ENCODE measurements at places on chromosomes 3 and 15.
A peak's percentile ranks its signal among the peaks of the same experiment; 100 is the strongest.

DNA sequence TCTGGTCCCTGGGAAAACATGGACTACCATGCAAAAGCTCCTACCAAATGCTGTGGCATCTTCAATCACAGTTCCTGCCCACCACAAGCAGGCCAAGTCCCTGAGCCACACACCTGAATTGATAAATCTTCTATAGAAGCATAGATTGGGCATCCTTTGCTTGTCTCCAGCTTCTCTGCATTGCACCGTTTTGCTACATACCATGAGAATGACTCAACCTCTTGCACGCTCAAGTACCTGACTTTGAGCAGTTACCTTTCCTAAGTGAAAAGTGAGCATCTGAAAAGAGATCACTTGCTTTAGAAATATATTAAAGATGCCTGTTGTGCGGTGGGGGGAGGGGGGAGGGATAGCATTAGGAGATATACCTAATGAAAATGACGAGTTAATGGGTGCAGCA lies 31.3 kb downstream of the GATM start:
- no peak for DNase-seq

DNA sequence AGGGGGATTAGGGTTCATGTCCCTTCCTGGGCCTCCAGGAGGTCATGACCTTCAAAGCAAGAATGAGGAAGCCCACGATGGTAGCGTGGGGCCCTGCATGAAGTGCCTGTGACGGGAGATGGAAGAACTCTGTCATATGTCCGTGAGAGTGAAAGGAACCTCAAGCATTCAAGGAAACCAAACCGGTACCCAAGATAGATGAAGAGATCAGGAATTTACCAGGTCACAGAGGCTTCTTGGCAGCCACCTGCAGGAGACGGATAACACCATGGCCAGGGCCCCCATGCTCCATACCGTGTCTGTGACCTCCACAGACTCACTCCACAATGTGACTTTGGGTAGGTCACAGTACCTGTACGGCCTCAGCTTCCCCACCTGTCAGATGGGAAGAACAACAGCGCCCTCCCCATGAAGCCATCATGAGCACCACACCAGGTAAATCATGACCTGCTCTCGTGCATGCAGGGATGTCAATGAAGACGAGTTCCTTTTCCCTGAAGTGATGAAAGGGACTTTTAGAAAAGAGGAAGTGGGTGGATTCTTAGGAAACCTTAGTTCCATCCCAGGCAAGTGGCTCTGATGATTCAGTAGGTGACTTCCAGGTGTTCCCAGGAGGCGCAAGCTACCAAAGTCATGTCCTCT lies 23.3 kb upstream of the CYP11A1 start:
- no peak for DNase-seq

DNA sequence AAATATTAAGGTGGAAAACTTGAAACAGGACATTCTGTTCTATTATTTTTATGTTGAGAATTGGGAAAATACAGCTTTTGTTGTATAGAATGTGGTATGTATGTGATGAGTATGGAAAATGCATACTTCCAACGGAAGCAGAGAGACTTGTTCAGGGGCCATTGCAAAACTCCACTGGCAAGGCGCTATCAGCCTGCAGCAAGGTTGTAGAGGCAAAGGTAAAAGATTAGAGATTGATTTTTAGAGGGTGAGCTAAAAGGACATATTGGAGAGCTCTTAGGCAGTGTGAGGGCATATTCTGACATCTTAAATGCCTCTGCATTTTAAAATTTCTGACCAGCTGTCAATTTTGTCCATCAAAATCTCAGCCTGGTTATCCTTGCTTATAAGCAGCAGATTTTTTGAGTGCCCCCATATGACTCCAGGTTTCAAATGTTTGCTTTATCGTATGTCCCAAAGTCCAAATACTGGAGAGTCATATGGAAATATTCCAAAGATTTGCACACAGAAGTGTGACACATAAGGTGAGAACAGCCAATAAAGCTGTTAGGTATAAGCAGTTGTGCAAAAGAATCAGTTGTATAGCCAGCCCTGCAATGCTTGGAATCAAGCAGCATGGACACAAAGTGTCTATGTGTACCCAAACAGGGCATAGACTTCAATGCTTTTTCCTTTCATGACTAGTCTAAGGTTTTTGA lies 829.4 kb downstream of the FHIT start:
- no peak for DNase-seq

DNA sequence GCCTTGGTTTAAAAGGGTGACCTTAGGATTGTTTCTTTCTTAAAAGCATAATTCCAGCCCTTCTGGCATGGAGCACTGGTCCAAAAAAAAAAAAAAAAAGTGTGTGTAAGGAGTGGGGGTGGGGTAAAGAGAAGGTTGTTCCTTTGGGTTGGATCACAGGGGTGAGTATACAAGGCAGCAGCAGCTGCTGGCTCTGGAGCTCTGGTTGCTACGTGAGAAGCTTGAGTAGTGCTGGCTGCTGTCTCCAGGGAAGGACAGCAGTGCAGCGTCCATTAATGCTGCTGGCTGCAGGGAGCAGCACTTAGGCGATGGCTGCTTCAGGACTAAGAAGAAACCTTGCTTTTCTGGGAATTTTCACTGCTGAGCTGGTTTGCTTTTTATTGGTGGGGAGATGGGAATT lies 2.3 kb downstream of the SETD5 start:
- peak; percentile 86 for DNase-seq

GRCh38 chr3:176916777-176917176 lies 280.5 kb downstream of the TBL1XR1 start:
- DNase-seq, result no peak

DNA sequence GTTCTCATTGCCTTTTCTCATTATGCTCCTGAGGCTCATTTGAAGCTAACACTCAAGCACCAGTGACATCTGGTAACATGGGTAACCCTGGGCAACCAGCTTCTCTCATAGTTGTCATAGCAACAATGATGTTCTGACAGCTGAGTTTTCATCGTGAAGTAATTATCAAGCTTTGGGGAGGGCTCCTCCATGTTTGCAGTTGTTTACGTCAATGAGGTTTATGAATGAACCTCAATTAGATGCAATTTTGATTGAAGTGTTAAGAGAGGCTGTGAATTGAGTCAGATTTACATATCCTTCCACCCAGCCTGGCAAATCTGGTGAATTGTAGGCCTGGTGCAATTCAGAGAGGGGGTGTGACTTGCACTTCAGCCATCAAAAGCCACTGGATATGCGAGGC lies 119.3 kb upstream of the CHD2 start:
- peak; percentile 85 for DNase-seq

GRCh38 chr3:48899273-48899672 lies 591 bp upstream of the SLC25A20 start:
- DNase-seq, result no peak

- no peak for DNase-seq
Measured at GRCh38 chr3:156424758-156425157, 130.2 kb downstream of the SSR3 start.

DNA sequence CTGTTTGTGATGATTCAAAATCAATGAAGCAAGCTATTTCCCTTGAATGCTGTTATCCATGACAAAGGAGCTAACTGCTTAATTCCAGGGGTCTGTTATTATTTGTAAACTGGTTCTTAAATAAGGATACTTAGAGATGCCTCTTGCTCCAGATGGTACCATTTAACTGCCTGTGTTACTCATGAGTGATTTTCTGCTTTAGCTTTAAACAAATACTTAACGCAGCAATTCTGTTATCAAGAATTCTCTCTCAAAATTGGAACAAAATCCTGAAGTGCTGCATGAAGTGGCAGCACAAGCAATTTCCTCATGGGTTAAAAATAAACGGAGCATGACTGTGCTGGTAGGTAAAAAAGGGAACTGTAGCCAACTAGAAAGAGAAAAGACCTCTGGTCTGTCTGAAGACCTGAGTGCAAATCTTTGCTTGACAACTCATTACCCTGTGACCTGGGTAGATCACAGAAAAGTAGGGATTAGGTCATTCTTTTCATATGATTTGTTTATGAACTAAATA lies 62.5 kb upstream of the GBE1 start:
- DNase-seq, result peak; percentile 74

- no peak for DNase-seq
Measured at GRCh38 chr15:30791239-30792175, 112.2 kb upstream of the FAN1 start.

GRCh38 chr15:100726070-100726420 lies 123.7 kb downstream of the ASB7 start:
- DNase-seq, result no peak

- DNase-seq, result peak; percentile 71
Measured at GRCh38 chr3:90091549-90091948, 984.1 kb downstream of the EPHA3 start.

GRCh38 chr3:13487403-13487802 lies 7.3 kb downstream of the HDAC11 start:
- no peak for DNase-seq

DNA sequence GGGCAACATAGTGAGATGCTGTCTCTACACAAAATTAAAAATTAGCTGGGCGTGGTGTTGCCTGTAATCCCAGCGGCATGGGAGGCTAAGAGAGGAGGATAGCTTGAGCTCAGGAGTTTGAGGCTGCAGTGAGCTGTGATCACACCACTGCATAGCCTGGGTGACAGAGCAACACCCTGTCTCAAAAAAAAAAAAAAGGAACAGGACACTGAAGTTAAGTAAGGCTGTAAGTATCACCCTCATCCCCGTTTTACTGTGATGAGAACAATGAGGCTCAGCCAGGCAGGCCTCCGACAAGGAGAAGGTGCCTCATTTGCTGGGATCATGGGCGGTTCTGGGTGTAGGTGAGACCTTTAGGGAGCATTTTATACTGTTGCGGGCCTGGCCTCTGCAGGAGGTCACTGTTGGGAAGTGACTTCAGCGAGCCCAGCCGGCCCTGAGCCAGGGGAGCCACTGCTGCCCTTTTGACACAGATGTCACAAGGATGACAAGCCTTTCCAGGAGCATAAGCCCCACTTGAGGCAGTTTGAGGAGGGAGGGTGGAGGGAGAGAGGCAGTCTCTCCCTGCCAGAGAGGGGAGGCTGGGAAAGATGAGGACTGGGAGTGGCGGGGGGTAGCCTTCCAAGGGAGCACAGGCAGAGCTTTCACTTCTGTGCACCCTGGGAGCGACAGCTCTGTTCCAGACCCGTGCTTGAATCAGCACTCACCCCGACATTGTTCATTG lies 30.8 kb downstream of the IRAK2 start:
- no peak for DNase-seq

GRCh38 chr15:42404461-42405235 lies 45.3 kb downstream of the CAPN3 start:
- no peak for DNase-seq

- DNase-seq, result no peak
Measured at GRCh38 chr15:38894243-38894948, 329.8 kb upstream of the RASGRP1 start.

DNA sequence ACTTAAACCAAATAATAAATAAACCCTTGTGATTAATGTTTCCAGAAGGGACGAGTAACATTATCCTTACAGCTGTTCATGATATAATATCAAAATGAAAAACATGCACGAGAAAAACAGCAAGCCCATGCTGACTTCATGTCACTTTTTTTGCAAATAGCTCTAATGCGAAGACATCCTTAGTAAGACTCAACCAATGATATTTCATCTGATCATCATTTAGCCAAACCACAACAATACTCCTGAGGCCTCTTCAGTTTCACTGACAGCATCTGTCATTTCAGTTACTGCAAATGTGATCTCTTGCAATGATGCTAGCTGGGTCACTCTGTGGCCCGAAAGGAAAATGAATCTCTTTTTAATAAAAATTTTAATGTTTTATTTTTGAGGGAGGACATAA lies 74.0 kb downstream of the POLR2M start:
- DNase-seq, result peak; percentile 8

DNA sequence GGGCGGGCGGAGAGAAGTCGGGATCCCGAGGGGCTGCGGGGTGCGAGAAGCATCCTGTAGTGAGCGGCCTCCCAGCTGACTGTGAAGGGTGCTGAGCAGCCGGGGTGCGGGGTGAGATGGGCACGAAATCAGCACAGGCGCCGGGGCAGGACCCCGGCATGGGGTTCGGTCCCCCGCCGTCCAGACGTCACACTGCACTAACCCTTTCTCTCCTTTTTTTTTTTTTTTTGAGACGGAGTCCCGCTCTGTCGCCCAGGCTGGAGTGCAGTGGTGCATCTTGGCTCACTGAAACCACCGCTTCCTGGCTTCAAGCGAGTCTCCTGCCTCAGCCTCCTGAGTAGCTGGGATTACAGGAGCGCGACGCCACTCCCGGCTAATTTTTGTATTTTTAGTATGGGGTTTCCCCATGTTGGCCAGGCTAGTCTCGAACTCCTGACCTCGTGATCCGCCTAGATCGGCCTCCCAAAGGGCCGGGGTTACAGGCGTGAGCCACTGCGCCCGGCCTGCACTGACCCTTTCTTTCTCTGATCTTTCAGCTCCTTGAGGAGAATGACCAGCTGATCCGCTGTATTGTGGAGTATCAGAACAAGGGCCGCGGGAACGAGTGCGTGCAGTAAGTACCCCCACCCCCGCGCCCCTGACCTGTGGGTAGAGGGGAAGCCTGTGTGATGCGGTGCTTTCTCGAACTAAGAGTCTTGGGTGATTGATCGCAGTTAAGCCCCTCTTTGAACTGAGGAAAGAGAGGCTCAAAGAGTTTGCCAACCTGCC lies 513 bp downstream of the SS18L2 start:
- peak; percentile 25 for DNase-seq

DNA sequence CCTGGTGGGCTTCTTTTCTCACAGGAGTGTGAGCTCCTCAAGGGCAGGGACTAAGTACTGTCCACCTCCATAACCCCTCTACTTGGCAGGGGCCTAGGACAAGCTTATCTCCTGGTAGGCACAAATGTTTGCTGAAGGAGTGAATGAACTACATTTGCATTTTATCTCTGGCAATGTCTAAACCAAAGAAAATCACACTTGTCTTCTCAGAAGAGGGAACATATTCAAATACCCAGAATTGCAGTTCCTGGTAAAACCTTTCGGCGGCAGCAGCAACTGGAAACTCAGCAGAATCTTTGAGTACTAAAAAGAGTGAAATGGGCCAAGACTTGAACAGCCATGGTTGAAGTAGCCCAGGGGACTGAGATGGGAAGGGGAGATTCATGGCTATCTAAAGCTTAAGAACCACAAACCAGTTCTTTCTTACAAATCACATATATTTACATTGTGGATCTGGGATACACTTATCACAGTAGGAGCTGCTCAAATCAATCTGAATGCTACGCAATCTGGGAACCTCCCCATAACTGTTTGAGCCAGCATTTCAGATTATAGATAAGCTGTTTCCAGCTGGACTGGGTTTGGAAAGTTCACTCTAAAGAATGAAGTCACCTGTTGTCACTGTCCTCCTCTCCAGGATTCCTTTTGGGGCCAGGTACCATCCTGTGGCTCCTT lies 18.7 kb upstream of the PTPN9 start:
- no peak for DNase-seq

GRCh38 chr15:35720984-35721383 lies 175.0 kb upstream of the DPH6 start:
- DNase-seq, result no peak
